ENCODE measurements at places on chromosomes 11 and 22.

DNA sequence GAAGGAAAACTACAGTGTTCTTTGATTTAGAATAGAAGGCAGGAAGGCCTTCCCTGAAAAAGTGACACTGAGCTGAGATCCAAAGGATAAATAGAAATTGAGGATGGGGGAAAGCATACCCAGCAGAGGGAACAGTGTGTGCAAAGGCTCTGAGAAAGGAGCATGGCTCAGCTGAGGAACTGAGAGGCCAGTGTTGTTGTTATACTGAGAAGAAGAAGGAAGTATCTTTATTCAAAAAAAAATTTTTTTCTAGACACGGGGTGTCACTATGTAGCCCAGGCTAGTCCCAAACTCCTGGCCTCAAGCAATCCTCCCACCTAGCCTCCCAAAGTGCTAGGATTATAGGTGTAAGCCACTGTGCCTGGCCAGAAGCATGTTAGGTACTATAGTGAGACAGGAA, 3.5 kb upstream of the PIK3C2A start:
- no peak for DNase-seq

DNA sequence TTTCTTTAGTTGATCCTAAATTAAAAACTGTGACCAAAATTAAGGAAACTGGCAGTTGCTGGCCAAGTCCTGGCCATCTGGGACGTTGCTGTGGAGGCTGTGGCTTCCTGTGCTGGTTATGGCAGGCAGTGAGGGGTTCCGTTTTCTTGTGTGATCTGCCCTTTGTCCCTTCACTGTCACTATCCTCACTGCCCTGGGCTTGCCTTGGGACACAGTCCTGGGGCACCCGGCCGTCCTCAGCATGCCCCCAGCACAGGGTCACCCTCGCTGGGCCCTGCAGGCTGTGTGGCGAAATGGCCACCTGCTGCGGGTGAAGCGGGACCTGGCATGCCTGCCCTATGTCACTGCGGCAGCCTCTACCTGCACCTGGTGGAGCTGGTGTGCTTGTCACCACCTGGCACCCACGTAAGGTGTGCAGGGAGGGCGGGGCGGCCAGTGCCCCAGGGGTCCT, 52.5 kb upstream of the SLC22A12 start:
- no peak for DNase-seq

DNA sequence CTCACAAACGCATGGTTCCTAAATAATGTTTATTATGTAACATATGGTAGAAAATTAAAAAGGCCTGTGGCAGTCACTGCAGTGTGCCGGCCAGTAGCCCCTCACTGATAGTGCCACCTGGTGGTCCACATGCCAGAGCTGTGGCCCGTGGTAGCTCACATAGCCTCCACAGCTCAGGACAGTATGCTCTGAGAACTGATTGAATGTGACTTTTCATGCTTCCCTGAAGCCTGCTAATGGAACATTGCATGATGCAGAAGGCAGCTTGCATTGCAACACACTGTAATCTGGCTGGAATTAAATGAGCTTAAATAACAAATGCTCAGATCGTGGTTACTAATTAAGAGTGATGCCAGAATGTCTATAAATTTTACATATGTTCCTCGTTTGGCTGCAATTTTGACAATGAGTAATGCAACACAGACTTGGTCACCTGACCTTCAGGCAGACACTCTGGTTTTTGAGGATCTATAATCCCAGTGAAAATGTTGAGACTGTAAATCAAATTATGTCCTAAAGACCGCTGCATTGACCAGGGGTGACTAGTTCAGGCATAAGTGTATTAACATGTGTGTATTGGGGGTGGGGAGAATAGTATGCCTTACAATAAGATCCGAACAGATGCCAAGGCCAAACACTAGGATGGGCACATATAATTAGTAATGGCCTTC, 566.4 kb downstream of the METTL15 start:
- no peak for DNase-seq

- no peak for DNase-seq
These were observed 864 bp upstream of the USP28 start for GRCh38 chr11:113876074-113876797.

- no peak for DNase-seq
These were observed 12.8 kb downstream of the MAPK8IP2 start for GRCh38 chr22:50613291-50613981.

- no peak for DNase-seq
These were observed 136.1 kb upstream of the SNX19 start for GRCh38 chr11:131052367-131052766.

- DNase-seq: no peak
These were observed 752 bp downstream of the POU2AF1 start for GRCh38 chr11:111378185-111378860.

GRCh38 chr22:30866216-30866615, 102.4 kb downstream of the MORC2 start:
- DNase-seq: no peak

GRCh38 chr11:100684101-100685065, 2.7 kb upstream of the ARHGAP42 start:
- no peak for DNase-seq

- DNase-seq: no peak
These were observed 3.6 kb downstream of the AHNAK start for GRCh38 chr11:62542750-62543567.

DNA sequence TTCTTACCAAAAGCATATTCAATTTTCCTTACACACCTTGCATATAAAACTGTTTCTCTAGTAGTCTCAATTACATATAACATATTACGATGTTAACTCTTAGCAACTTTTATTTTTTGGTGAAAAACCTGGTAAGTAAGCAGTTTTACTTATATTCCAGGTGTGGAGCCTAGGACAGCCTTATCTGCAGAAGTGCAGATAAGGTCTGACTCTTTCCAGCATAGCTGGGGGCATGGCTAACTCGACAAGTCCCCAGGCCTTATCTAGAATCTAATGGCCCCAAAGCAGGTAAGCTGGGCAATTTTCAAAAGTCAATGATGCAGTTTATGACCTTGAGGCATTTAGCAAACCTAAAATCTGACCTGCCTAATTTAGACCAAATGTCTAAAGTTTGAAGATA, 4.2 kb upstream of the C1QTNF6 start:
- DNase-seq: no peak

GRCh38 chr22:17808693-17809403, 34.6 kb upstream of the BID start:
- DNase-seq: no peak

DNA sequence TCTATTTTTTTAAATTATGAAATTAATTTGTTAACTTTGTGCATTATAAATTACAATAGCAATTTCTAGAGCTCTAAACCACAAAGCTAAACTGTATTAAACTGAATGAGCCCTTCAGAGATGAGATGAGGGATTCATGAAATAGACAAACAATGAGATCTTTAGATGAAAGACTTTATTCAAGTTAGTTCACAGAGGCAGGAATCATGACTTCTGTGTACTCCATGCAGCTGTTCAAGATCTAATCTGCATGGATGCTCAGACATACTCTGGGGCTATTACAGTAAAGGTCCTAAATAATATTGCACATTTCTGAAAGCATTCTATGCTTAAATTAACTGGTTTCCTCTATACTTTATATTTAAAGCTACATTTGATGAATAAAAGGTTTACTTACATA, 122.7 kb downstream of the FCHSD2 start:
- DNase-seq: no peak

DNA sequence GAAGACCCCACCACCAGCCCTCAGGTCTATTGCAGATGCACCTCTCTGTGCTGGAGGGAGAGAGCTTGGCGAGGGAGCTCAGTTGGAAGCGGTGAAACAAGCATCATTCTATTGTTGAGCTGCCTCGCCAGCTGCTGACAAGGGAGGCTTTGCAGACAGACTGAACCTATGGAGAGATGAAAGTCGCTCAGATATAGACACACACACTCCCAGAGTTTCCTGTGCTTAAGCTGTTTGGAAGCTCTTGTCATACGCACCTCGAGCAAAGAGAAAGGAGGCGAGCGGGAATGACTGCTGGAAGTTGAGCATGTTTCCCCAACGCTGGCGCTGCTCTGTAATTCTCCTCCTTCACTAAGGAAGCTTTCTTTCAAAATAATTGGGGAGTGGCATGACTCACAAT, 126.1 kb downstream of the TRIM29 start:
- DNase-seq: no peak

- DNase-seq: no peak
These were observed 194.0 kb downstream of the FAM76B start for GRCh38 chr11:95595541-95595940.

DNA sequence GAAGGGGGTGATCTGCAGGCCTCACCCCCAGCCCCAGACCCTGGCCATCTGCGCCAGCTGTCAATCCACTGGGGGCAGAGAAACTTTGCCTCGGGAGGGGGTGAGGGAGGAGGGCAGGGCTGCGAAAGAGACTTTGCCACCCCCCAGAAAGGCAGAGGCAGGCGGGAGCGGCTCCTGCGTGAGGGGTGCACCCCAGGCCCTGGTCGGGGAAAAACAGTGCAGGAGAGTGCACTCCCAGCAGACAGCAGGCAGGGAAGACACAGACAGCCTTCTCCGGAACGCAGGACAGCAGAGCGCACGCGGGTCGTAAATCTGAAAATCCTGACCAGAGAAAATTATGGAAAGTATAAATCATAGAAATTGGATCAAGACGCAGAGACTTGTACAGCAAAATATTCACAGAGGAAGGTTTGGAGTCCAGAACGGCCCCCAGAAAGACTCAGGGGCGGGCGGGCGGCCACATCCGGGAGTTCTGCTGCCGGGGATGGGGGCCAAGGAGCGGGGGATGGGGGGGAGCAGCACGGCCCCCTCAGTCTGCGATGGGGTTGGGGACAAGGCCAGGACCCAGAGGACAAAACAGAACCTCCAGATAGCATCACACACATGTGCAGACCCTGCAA, 8.0 kb upstream of the MRPL23 start:
- DNase-seq: no peak

GRCh38 chr22:32661296-32661695, 140.2 kb upstream of the TIMP3 start:
- DNase-seq: no peak

DNA sequence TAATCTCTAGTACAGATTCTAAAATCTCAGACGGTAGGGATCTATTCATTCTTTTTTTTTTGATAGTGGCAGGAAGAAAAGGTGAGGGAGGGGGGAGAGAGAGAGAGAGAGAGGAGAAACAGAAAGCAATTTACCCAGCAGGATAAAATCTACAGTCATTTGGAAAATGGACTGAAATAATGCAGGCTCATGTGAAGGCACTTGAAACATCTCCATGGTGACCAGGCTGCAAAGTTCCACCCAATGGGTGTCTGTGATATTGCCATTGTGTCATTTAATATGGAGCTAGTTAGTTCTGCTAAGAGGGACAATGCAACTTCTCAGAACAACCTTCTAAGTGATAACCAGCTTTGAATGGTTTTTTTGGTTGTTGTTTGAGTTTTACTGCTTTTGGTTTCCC, 165.2 kb upstream of the RAG2 start:
- no peak for DNase-seq

- DNase-seq: no peak
These were observed 7.4 kb downstream of the CSNK1E start for GRCh38 chr22:38309614-38310517.

- DNase-seq: no peak
These were observed 2.3 kb downstream of the MRGPRE start for GRCh38 chr11:3229673-3230630.

DNA sequence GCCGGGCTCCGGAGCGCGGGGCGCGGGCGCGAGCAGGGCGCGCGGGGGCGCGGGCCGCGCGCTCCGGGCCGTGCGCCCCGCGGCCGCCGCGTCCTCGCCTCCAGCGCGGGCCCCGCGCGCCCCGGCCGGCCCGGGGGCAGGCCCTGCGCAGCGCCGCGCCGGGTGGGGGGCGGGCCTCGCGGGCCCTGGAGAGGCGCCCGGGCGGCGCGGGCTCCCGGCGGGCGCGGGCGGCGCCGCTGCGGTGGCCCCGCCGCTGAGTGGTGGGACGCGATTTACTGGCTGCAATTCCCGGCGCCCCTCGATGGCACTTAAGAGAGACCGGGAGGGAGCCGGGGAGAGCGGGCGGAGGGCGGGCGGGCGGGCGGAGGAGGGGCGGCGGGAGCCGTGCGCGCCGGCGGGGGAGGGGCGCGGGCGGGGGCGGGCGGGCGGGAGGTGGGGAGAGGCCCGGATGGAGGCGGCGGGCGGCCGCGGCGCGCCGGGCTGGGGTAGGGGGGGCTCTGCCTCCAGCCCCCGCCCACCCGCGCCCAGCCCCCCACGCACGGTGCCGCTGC, 73.2 kb upstream of the TCF20 start:
- no peak for DNase-seq

DNA sequence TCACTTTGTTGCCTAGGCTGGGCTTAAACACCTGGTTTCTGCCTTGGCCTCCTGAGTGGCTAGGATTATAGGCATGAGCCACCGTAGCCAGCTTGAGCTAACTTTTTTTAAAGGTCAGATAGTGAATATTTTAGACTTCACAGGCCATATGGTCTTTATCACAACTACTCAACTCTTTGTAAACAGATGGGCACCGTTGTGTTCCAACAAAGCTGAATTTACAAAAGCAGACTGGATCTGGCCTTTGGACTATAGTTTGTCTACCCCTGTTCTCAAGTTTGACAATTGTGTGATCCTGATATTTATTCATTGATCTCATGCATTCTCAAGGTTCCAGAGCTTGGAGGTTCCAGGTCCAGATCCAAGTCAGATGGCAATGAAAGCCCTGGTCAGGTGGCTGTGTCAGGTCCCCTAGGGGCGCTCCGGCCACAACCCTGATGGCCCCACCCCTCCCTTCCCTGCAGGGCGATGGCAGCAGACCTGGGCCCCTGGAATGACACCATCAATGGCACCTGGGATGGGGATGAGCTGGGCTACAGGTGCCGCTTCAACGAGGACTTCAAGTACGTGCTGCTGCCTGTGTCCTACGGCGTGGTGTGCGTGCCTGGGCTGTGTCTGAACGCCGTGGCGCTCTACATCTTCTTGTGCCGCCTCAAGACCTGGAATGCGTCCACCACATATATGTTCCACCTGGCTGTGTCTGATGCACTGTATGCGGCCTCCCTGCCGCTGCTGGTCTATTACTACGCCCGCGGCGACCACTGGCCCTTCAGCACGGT, 15.8 kb downstream of the P2RY2 start:
- no peak for DNase-seq

DNA sequence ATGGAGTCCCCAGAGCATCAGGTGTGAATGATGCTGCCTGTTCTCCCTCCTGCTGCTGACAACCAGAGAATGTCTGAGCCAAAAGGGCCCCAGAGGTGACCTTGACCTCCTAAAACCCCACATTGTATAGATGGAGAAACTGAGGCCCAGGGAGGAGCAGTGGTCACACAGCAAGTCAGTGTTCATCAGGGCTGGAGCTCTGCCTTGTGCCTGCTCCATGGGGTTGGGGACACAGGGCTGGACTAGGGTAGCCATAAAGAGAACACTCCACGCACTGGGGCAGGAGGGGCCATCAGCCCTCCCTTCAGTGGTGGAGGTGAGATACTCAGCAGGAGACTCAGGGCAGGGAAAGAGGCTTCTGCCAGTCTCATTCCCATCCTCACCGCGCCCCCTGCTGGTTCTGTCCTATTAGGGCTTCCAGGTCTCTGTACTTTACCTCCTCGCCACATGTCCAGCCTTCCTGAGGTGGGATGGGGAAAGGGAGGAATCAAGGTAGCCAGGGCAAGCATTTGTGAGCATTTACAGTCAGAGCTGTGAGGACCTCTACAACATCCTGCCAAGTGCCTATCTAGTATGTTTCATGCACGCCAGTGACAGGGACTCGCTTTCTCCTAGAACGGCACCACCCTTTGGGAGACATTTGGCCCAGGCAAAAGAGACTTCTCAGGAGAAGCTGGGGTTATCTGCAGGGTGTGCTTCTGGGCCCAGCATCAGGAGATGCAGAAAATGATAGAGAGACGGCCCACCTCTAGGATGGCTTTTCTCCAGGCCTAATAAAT, 43.2 kb downstream of the NEU3 start:
- no peak for DNase-seq

GRCh38 chr11:45605051-45605450, 60.4 kb downstream of the CHST1 start:
- DNase-seq: no peak
